NCI-H526 treated with DMSO at 0.1 percent for 48 hours (cell line): ENCODE measurements at places on chromosomes 7 and 10.

- peak; percentile 69 for DNase-seq
Observed at GRCh38 chr10:3482200-3482993, 302.6 kb downstream of the KLF6 start.

DNA sequence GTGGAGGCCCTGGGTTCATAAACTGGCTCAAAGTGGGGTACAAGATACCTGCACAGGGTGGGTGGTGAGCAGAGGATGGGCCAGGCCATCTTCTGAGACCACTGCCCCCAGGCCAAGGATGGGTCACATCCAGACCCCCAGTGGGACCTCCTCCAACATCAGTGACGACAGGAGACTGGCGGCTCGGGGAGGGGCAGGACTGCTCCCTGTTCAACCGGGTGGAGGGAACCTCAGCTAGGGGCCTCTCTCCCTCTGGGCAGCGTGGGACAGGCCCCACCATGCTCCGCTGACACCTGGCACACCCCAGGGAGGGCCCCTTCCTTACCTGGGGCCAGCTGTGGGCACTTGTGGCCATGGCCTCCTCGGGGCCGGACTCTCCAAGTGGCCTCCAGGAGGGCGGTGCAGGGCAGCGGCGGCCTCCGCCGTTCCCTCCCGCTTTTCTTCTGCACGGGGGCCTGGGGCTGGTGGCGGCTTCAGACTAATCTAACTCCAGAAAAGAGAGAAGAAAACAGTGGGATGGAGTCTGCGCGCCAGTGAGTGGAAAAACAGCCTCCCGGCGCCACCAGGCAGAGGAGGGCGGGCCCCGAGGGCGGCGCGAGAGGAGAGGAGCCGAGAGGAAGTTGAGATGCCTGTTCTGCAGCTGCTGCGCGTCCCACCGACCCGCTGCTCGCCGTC is at the start of gene CALHM2:
TSS of gene CALHM2 (minus strand) at position 540 of the 675 bp plus-strand sequence. CDS start 2,429 bp downstream, outside the sequence.
- DNase-seq: peak; percentile 39

DNA sequence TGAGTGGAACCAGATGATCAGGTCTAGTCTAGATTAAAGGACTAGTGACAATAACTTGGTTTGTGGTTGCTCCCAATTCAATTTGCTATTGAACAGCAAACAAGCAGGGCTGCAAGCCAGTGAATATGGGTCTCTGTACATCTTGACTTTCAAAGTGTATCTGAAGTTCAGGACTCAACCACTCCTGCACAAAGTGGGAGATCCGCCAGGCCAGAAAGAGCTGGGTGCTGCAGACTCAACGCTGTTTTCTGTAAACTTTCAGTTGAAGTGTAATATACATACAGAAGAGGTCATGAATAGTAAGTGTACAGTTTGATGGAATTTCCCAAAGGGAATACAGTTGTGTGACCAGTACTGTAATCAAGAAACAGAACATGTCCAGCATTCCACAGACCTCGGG is 416.6 kb downstream of the RPS24 start:
- no peak for DNase-seq

- no peak for DNase-seq
Observed at GRCh38 chr10:56622335-56622973, 261.4 kb upstream of the ZWINT start.

GRCh38 chr10:27687326-27687725 is 58.3 kb downstream of the MKX start:
- no peak for DNase-seq

GRCh38 chr7:48168159-48168558 is 3.1 kb upstream of the ABCA13 start:
- no peak for DNase-seq

- no peak for DNase-seq
Observed at GRCh38 chr10:48574817-48575380, 30.0 kb downstream of the ARHGAP22 start.

DNA sequence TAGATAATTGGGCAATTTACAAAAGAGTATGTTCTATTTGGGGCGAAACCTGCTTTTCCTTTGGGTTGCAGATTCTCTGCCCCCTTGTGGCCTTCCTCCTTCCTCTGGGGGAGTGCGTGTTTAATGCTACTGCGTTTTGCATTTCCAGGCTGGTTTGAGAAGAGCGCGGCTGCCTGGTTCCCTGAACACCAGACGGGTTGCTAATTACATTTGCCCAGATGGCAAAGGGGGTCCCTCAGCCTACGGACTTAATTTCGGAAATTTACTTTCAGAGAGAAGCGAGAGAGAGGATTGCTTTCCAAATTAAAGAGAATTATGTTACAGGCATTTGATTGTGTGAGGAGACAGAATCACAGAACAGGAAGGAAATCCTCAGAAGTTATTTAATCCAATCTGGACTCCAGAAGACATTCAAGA is 91.9 kb upstream of the JAZF1 start:
- DNase-seq: peak; percentile 17

DNA sequence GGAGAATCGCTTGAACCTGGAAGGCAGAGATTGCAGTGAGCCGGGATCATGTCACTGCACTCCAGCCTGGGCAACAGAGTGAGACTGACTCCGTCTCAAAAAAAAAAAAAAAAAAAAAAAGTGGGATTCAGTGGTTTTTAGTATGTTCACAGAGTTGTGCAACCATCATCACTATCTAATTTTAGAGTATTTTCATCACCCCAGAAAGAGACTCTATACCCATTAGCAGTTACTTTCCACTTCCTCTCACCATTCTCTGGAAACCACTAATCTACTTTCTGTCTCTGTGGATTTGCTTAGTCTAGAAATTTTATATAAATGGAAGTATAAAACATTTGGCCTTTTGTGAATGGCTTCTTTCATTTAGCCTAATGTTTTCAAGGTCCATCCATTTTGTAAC is 113.4 kb downstream of the ST7 start:
- DNase-seq: no peak

GRCh38 chr10:61978965-61979364 is 77.5 kb downstream of the ARID5B start:
- no peak for DNase-seq

DNA sequence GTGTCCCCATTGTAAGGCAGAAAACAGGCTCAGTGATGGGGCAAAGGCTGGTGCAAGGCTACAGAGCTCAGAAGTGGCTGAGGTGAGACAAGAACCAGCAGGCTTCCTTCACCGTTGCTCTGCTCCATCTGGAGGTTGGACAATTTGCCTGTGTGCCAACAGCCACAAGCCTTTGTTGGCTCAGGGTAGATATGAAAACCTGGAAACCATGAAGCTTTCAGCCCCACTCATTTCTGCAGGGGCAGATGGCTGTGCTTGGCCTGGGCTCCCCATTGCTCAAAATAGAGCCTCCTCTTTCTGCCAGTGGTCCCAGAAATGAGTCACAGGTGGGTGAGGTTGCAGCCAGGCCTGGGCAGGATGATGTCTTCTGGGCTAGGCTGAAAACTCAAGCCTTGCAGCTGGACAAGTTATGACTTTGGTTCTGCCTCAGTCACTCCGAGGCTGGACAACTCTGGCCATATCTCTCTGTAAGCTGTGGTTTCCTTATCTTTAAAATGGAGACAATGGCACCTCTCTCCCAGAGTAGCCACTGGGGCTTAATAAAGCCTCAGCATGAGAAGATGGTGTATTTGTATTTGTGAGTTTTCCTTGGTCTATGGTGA is 12.2 kb upstream of the ZNF273 start:
- no peak for DNase-seq

DNA sequence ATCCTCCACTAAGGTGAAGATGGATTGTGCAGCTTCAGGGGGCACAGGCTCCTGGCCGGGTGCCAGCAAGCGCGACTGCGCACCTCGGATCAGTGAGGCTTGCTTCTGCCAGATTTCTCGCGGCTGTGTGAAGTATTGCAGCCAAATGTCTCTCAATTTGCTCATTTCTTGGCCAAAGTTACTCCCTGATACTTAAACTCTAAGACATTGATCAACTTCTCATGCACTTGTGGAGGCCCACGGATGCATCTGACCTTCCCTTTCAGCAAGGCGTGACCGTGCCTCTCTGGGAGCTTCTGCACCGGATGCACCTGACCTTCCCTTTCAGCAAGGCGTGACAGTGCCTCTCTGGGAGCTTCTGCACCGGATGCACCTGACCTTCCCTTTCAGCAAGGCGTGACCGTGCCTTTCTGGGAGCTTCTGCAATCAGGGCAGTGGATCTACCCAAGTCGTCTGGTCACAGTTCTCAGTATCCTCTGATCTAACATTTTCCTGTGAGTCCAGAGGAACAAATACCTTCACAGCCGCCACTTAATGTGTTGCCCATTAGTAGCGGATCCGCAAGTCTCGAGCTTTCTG is 248.3 kb downstream of the ADARB2 start:
- no peak for DNase-seq

DNA sequence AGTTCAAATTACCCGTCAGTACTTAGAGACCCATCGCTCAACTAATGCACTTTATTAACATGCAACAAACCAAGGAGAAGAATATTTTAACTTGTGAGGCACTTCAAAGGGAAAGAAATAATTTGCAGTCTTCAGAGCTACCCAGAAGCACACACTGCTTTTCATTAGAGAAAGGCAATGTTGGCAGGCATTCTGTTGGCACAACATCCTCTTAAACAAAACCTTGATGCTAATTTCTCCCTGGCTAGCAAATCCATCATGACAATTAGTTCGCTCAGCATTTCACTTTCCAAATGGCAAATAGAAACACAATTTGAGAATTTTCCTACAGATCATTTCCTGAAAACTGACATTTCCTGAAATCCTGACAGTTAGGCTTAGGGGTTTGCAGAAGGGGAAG is 155.6 kb upstream of the FAM13C start:
- DNase-seq: no peak

DNA sequence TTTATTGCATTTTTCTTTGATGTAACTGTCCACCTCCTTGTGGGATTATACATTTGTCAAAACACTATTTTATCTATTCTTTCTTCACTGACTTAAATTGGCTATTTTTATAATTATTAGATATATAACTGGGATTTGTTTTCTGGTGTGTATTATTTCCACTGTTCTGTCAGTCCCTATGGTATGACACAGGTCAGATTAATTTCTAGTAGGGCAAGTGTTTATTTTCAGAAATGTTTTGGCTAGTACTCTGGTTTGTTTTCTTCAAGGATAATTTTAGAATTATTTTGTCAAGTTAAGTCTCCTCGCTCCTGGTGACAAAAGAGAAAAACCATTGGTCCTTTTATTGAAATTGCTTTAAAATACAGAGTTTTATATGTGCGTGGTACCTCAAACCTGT is 91.3 kb downstream of the MPLKIP start:
- DNase-seq: no peak

DNA sequence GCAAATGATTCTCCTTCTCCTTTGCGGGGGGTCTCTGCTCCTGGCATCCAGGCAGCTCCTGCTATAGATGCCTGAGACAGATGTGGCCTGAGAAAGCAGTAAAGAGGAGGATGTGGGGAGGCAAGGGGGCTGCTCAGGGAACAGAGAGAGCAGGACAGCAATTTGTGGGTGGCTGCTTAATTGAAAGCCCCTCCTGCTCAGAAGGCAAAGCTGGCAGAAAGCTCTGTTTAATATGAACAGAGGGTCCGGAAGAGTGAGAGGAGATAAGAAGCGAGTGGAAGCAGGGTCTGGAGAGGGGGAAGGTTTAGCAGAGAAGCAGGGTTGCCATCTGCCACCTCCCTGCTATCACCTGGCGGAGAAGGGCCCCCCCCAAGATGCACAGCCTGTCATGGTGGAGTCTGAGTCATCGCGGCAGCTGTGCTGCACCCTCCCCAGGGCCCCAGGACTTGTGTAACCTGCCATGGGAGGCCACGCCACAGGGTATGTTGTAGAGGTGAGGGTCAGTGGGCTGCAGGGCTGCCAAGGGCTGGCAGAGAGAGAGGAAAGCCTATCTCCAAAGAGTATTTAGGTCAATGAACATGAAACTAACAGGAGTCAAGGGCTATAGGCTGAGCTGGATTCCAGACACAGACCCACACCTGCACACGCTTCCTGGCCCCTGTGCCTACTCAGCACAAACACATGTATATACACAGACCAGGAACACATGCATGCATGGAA is 1109.8 kb upstream of the AUTS2 start:
- no peak for DNase-seq
